DMS79 treated with DMSO at 0.1 percent for 48 hours (cell line): ENCODE measurements at places on chromosomes 13 and 19.
A peak's percentile ranks its signal among the peaks of the same experiment; 100 is the strongest.

DNA sequence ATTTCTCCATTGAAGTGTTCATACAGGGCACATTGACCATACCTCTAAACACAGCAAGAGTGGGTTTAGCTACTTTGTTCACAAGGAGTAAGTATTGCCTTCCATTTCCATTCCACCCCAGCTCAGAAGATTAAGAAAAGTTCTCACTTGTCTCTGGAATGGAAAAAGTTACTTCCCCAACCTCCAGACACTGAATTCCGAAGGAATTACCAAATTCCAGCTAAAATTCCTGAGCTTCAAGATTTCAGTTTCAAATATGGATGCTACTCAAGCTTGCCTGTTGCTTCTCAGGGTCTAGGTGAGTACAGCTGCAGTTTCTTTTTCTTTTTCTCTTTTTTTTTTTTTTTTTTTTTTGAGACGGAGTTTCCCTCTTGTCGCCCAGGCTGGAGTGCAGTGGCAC lies 33.6 kb downstream of the TEX26 start:
- no peak for DNase-seq

DNA sequence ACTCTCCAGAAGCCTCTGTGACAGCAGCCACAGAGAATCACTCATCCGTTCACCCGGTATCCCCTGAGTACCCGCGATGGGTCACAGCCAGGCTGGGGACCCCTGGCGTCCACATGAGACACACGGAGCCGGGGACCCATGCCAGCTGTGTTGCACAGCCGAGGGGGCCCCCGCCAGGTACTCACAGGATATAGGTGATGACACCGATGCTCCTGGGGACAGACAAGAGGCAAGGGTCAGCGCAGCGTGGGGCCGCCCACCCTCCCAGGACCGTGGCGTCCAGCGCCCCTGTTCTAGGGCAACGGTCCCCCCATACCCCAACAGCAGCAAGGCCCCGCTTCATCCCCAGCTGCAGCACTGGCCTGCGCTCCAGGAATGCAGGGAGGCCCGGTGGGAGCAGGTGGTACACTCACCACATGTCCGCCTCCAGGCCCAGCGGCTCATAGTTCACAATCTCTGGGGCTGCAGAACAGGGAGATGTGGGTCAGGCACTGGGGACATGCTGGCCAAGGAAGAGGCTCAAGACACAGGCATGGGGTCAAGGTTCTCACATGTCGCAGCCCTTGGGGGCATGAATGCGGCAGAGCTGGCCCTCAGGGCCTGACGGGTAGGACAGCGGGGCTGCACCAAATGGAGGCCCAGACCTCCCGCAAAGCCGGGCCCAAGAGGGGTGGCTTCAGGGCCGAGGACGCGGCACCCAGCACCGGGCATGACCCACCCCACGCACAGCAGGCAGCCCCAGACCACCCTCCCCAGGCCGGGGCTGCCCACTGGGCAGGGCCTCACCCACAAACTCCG lies 7.2 kb downstream of the DAPK3 start:
- DNase-seq, result no peak

GRCh38 chr13:97390941-97391600 lies 42.9 kb upstream of the RAP2A start:
- DNase-seq, result no peak

- no peak for DNase-seq
Measured at GRCh38 chr13:114108894-114109293, 23.5 kb downstream of the RASA3 start.

- no peak for DNase-seq
Measured at GRCh38 chr19:4744451-4745174, 21.0 kb upstream of the DPP9 start.

- DNase-seq, result no peak
Measured at GRCh38 chr13:30340331-30341250, 33.2 kb upstream of the KATNAL1 start.

DNA sequence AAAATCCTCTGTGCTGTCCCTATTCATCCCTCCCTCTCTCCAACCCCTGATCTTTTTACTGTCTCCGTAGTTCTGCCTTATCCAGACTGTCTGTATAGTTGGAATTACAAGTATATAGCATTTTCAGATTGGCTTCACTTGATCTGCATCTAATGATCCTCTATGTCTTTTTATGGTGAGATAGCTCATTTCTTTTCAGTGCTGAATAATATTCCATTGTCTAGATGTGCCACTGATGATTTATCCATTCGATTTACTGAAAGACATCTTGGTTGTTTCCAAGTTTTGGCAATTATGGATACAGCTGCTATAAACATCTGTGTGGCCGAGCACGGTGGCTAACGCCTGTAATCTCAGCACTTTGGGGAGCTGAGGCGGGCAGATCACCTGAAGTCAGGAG lies 19.1 kb downstream of the IRGC start:
- no peak for DNase-seq

DNA sequence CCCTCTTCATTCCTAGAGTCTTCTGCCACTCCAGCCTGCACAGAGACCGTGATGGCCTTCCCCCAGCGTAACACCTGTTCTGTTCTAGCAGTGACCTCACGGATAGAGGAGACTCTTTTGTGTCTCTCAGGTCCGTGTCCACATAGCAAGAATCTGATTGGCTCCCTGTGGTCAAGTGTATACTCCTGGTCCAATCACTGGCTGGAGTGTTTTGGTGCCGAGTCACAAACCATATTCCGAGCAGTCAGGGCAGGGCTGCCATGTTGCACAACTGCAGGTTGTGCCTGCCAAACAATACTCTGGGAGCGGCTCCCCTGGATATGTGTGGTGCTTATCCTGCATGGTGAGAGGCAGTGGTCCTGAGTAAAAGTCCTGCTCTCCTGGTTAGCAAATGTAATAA lies 402.4 kb downstream of the KCNRG start:
- DNase-seq, result no peak

DNA sequence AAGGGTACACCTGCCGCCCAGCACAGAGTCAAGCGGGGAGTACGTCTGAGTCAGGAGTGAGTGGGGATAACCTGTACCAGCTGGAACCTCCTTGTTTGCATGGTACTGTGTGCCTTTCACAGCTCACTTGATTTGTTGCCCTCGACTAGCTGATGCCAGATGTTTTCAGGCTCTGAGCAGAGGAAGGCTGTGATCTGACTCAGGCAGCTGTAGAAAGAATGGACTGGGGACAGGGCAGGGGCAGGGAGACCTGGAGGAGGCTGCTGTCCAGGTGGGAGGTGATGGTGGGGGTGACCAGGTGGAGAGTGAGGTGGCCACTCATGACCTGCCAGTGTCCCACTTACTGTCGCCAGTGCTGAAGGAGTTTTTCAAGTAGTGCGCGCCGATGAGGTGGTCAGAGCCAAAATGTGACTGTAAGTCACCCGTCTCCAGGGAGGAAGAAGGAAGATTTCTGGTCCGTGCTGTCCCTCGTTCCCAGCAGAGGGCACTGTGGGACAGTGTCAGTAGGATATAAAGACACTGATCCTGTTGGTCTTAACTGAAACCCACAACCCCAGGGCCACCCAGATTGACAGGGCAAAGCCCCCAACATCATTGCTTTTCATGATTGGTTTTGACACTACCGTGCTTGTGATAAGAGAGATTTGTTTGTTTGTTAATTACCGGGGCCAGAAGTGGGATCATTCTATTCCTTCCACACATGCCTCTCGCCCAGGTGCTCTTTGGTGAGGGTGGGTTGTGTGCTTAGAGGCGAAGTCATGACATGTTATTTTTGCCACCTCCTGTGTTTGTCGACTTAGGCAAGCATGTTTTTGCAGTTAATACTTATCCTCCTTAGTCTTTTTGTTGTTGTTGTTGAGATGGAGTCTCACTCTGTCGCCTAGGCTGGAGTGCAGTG lies 128.4 kb downstream of the DPF1 start:
- peak; percentile 89 for DNase-seq

DNA sequence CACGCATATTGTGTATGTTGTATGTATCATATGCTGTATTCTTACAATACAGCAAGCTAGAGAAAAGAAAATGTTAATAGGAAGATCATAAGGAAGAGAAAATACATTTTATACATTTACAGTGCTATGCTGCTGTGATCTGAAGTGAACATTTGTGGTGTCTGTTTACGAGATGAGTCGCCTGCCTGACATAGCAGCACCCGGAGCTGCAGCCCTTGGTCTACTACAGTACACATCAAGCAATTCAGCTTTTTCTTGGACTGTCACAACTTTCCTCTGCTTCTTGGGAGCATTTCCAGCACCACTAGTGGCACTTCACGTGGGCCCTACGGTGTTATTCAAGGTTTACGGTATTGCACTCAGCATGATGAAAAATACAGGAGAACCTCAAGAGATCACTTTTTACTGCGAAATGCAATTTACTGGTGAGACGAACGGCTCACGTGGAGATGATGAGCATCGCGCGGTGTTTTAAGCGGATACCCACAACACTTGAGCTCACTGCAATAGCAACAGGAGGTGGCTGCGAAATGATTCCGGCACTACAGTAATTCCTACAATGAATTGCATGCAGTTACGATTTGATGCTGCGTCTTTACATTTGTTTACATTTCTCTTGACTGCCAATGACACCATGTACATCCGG lies 308.4 kb downstream of the FGF9 start:
- DNase-seq, result peak; percentile 37

DNA sequence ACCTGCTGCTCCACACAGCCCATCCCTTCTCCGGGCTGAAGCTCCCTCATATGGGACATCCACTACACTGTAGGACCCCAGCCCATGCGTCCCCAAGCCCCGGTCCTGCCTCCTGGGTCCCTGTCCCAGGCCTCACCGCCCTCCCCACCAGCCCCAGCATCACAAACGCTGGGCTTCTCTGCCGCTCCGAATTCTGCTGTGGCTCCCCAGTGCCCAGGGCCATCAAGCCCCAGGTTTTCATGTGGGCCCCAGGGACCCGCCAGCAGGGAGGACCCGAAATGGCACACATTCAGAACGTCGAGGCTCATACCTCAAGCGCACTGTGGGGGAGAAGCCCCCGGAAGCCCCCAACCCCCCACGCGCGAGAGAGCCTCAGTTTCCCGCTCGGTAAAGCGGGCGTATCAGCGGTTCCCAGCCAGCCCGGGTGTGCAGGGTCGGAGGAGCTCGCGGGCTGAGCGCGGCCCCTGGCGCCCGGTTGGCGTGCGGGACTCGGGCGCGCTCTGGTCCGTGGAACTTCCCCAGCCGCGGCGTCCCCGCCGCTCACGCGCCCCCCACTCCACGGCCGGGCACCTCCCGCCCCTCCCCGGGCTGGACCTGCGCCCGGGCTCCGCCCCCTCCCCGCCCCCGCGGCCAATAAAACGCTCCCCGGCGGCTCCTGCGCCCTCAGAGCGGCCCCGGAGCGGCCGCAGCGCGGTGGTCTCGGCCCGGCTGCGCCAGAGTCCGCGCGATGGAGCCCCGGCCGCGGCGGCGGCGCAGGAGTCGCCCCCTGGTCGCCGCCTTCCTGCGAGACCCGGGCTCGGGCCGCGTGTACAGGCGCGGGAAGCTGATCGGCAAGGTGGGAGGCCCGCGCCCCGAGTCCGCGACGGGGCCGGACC lies at the start of gene PLK5:
PLK5 (plus strand) TSS at position 666 of the 875 bp plus-strand sequence. CDS start 2,920 bp downstream, outside the sequence.
- no peak for DNase-seq

GRCh38 chr19:32599736-32600157 lies 18.8 kb downstream of the PDCD5 start:
- peak; percentile 53 for DNase-seq
